ENCODE measurements at places on chromosomes 2 and 18. TPM values are rescaled to one million over a fixed set of nuclear protein-coding genes. Genes with fewer than 3 reads are reported as not detected.

KLHL41 gene
- 0.37 TPM for total RNA-seq

POTEE gene
- not detected for total RNA-seq

SERPINB4 gene
- total RNA-seq, result under 0.01 TPM

UGT1A6 gene
- total RNA-seq, result not detected

PSTPIP2 gene
- total RNA-seq, result 3.5 TPM

CNDP2 gene
- total RNA-seq, result 31.1 TPM

TRAPPC12 gene
- 66.9 TPM for total RNA-seq

FAM237A gene
- total RNA-seq, result not detected

METTL21A gene
- total RNA-seq, result 7.7 TPM

INHBB gene
- total RNA-seq, result 0.20 TPM

CRYGC gene
- total RNA-seq, result not detected

CNTNAP5 gene
- total RNA-seq, result not detected

SOX11 gene
- total RNA-seq, result not detected

CCDC85A gene
- total RNA-seq, result 0.73 TPM

DCC gene
- not detected for total RNA-seq

TMEM198 gene
- total RNA-seq, result 1.2 TPM

GBX2 gene
- under 0.01 TPM for total RNA-seq

TACR1 gene
- not detected for total RNA-seq

IL1RN gene
- total RNA-seq, result 0.37 TPM

CFAP65 gene
- 0.20 TPM for total RNA-seq

SCYGR5 gene
- not detected for total RNA-seq

CTAGE1 gene
- total RNA-seq, result not detected

KCNE4 gene
- 1.6 TPM for total RNA-seq

Data from subcutaneous preadipocyte (primary cell).